Hematopoietic multipotent progenitor cell (in vitro differentiated cells): ENCODE measurements at places on chromosomes 11 and 22. TPM values are rescaled to one million over a fixed set of nuclear protein-coding genes. Genes with fewer than 3 reads are reported as not detected.

Gene C11orf87
- under 0.01 TPM for total RNA-seq

Gene OR2D2
- total RNA-seq: 2.4 TPM

Gene NEAT1
- 102 TPM for total RNA-seq

Gene OR51E2
- under 0.01 TPM for total RNA-seq

Gene AQP11
- total RNA-seq: 0.27 TPM

Gene C22orf42
- not detected for total RNA-seq

Gene GGTLC2
- total RNA-seq: not detected

Gene TMEM134
- 30.4 TPM for total RNA-seq

Gene OR8B4
- total RNA-seq: 0.27 TPM
